ENCODE measurements at places on chromosomes 3 and 15.
A peak's percentile ranks its signal among the peaks of the same experiment; 100 is the strongest.

GRCh38 chr3:5181469-5182141, 5.9 kb upstream of the EDEM1 start:
- DNase-seq: no peak

GRCh38 chr3:154936196-154936595, 143.9 kb upstream of the MME start:
- no peak for DNase-seq

GRCh38 chr15:57740048-57740447, 33.5 kb downstream of the POLR2M start:
- DNase-seq: no peak

DNA sequence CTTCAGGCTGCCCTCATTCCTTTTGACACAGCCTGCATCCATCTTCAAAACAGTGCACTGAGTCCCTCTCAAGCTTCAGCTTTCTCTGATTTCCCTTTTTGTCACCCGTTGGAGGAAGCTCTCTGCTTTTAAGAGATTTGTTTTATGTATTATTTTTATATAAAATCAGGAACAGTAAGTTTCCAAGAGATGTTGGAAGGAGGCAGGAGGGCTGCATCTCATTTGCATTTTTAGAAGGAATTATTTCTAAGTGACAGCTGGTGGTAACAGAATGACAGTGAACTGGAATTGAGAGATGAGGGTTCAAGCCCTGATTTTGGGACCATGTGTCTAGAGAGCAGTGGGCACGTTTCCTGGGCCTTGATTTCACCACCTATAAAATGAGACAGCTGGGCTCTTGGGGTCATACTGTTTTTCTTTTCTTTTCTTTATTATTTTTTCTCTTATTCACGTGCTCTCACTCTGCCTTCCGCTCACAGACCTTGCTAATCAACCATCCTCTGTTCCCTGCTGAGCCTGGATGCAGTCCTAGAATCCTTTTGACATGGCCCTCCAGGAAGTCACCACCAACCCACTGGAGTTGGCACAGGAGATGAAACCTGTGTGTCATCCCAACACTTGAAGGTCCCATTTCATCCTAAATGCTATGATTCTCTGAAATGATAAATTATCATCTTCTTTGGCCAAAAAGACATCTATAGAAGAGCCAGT, 148.6 kb downstream of the CACNA2D3 start:
- DNase-seq: no peak

GRCh38 chr3:149274220-149274619, 52.6 kb upstream of the CP start:
- no peak for DNase-seq

GRCh38 chr15:84741121-84741520, 7.3 kb upstream of the ZNF592 start:
- DNase-seq: no peak

DNA sequence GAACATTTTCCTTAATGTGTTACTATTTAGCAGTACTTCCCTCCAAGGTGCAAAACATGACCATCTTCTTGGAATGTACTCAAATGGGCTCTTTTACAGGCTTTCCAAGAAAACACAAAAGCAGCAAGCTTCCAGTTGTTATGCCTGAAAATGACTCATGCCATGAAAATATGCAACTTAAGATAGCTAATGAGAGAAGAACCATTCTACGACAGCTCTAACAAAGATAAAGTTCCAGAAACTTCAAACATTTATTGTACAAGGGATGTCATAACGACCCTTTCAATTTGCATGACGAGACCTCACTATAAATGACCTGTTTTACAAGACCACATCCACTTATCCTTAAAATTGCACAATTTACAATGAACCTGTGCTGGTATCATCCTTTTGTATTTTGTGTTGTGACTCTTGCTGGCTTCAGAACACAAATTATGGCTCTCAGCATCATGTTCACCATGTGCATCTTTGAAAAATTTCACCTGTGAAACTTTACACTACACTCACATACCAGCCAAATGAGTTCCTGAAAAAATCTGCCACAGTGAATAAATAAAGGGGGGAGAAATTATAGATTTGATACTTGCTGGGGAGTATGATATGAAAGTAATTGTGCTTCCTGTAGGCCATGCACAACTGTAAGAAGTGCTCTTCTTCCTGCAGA, 433.7 kb downstream of the MAGI1 start:
- no peak for DNase-seq

DNA sequence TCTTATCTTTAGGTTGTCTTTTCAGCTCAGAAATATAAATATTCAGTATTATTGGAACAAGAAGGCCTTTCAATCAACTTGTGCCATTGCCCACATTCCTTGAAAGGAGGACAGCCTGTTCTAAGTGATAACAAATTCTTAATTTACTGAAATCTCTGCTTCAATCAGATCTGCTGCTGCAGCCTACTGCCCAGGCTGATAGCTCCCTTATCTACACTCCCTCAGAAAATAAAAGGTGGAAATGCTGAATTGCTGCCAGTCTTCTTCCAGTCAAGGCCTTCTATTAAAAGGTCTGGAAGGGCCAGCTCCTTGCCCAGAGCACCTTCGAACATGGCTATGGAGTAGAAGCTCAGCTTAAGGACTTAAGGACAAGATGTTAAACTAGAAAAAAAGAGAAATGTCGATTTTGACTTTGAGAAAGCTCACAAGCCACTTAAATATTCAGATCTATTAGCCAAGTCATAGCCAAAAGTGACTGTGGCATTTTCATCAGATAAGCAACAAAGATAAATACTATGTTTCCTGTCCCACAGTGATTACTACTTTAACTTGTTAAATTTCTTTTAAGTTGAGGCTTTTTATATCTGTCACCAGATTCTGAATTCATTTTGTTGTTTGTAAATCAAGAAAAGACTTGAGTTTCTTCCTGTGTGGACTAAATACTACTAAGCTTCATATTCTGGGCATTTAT, 480.5 kb upstream of the CBLB start:
- no peak for DNase-seq

GRCh38 chr3:140950144-140950543, 8.5 kb downstream of the SLC25A36 start:
- DNase-seq: no peak

DNA sequence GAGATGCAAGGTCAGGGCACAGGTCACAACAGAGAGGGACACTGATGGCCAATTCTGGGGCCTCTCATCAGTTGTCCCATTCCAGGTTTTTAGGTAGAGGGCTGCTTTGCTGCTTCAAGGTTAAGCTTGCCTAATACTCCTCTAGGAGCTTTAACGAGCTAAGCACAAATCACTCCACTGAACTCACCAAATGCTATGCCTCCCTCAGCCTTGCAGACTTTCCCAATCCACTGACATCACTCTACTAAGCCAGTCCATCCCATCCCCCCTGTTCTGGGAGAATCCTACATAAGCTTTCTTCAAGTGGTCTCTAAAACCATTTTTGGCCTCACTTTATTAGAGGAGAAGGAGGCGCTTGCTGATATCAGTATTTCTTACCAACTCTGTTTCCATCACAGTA, 24.8 kb upstream of the PDCD6IP start:
- DNase-seq: no peak

GRCh38 chr3:72259755-72260587, 475.0 kb upstream of the PROK2 start:
- no peak for DNase-seq

GRCh38 chr3:135967867-135968266, 2.3 kb downstream of the PPP2R3A start:
- no peak for DNase-seq

DNA sequence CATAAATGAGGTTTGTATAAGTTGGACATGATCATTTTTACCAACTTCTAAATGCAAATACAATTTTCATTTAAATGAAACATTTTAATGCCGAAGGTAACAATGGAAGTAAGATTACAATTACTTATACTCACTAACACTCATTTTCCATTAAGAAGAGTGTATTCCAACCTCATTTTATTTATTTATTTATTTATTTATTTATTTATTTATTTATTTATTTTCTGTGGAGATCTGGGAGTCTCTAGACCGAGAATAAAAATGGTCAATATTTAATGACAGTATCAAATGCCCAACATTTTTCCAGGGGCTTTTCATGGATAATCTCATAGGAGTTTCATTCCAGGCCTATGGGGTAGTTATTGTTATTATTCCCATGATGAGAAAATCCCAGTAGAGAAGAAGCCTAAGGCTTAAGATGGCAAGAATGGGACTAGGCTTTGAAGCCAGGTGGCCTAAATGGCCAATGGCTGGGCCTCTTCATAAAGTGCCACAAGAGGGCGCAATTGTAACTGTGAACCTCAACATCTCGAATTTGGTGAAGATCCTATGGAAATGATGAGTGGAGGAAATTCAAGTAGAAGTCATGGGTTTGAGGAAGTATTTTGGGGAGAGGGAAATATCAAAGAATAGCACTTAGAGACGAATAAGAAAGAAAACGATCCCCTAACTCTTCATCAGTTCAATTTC, 21.3 kb downstream of the VGLL3 start:
- no peak for DNase-seq

DNA sequence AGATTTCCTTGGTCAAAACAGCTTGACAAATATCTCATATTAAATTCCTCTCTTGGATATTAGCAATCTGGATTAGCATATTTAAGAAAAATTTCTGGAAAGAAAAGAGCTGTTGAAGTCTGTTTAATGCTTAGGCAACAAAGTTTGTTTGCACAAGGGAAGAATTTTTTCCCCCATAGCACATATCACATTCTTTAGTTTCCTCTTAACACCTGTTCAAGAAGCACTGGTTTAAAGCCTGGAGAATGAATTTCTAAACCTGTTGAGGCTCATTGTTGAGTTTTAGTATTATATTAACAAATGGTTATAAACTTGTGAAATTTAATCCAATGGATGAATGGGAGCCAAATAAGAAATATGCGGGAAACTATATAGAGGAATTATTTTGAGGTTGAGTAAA, 41.5 kb downstream of the NLGN1 start:
- no peak for DNase-seq

DNA sequence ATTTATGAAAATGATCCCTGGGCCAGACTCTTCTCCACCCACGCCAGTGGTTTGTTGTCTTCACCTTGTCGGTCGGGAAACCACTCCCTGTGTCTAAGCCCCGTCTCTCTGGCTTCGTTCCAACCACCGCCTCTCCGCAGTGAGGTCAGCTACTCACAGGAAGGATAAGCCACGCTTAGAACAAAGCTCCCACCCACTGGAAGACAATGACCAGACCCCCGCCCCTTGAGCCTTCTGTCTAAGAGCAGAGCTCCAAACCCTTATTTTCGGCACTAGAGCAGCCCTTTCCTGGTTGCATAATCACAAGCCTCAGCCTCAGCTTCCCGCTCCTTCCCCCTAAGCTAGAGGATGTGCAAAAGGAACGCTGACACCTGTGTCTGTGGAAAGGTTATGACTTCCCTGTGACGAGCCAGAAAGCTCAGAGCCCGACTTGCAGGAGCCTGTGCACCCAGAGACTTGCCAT, 114.9 kb upstream of the MEF2A start:
- peak; percentile 37 for DNase-seq

DNA sequence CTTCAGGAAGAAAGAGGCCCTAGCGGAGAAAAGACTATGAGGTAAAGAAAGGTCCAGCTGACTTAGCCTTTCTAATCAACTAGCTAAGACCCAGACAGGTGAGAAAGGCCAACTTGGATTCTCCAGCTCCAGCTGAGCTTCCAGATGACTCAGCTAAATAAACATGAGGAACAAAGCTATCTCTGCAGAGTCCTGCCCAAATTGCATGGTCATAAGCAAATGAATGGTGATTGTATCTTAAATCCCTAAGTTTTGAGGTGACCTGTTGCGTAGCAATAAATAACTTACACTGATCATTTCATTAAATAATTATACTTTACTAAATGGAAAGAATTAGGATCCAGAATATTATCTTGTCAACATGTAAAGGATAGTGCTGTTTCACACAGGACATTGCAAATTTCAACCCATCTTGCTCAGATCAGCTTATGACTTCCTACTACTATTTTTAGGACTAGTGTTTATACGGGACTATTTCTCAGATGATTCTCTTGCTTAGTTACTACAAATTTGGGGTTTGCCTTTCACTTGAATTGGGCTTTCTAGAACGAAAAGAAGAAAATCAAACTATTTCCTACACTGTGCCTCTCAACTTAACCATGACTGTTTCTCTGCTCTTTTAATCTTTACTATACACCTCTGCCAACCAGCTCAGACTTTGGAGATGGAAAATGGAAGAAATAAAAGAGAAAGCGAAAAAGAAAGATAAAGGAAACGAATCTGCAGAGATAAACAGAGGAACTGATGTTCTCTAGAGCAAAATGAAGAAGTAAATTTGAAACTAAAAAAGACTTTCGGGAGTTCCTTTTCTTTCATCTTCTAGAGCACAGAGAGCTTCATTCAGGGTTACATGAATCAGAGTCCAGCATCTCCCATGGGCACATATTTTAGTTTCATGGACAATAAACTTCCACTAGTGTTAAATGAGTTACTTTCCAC, 6.6 kb upstream of the ADGRG7 start:
- no peak for DNase-seq

- DNase-seq: no peak
These were observed 222.2 kb upstream of the GADL1 start for GRCh38 chr3:31116651-31117050.

GRCh38 chr3:58296269-58296668, 9.8 kb upstream of the RPP14 start:
- no peak for DNase-seq

- DNase-seq: no peak
These were observed 612.0 kb downstream of the CADM2 start for GRCh38 chr3:85570819-85571218.

- DNase-seq: no peak
These were observed 20.4 kb downstream of the PLXND1 start for GRCh38 chr3:129585949-129586657.
